ENCODE measurements at places on chromosomes 6 and 20. TPM values are rescaled to one million over a fixed set of nuclear protein-coding genes. Genes with fewer than 3 reads are reported as not detected.

The ID4 gene
- total RNA-seq: 11.9 TPM

The B3GAT2 gene
- under 0.01 TPM for total RNA-seq

The PTCRA gene
- total RNA-seq: not detected

The ADTRP gene
- total RNA-seq: 0.26 TPM

The PRL gene
- not detected for total RNA-seq

The SLC17A2 gene
- not detected for total RNA-seq

The DDO gene
- 0.65 TPM for total RNA-seq

The SPATS1 gene
- total RNA-seq: not detected

The BACH2 gene
- total RNA-seq: 0.78 TPM

The LKAAEAR1 gene
- total RNA-seq: not detected

The WFDC12 gene
- not detected for total RNA-seq

The OR2H1 gene
- not detected for total RNA-seq

The EDN3 gene
- not detected for total RNA-seq

The TP53INP2 gene
- total RNA-seq: 6.9 TPM

The VSX1 gene
- not detected for total RNA-seq

The WFDC2 gene
- 0.26 TPM for total RNA-seq

The SLC12A5 gene
- not detected for total RNA-seq

The KIF6 gene
- total RNA-seq: 0.32 TPM

The CLIC5 gene
- not detected for total RNA-seq

The SLC35B2 gene
- total RNA-seq: 95.5 TPM

The FAM162B gene
- 31.2 TPM for total RNA-seq

The GJA10 gene
- total RNA-seq: not detected

The BEND6 gene
- 5.3 TPM for total RNA-seq

The POU5F1 gene
- total RNA-seq: not detected

The PKIB gene
- 2.6 TPM for total RNA-seq

The ME1 gene
- total RNA-seq: 20.0 TPM

The LINC00237 gene
- not detected for total RNA-seq

The COX7A2 gene
- total RNA-seq: 352 TPM

The PTK6 gene
- not detected for total RNA-seq

The VGLL2 gene
- total RNA-seq: not detected

The PHF3 gene
- 24.6 TPM for total RNA-seq

The CST7 gene
- not detected for total RNA-seq

The PRDM13 gene
- not detected for total RNA-seq

The GCNT2 gene
- total RNA-seq: 1.0 TPM

The GDAP1L1 gene
- not detected for total RNA-seq

The C6orf15 gene
- total RNA-seq: not detected

The ZGPAT gene
- total RNA-seq: 17.3 TPM

The CMTR1 gene
- total RNA-seq: 20.1 TPM

The COL9A1 gene
- total RNA-seq: not detected

The PAX1 gene
- not detected for total RNA-seq

The GSTA2 gene
- not detected for total RNA-seq

The C6orf52 gene
- total RNA-seq: 3.9 TPM

The GSTA1 gene
- not detected for total RNA-seq

The RNF182 gene
- 5.3 TPM for total RNA-seq

The SEMG1 gene
- not detected for total RNA-seq

The IL20RA gene
- 0.26 TPM for total RNA-seq

The HAO1 gene
- total RNA-seq: not detected

All from epithelial cell of alveolus of lung (primary cell).